ENCODE measurements at places on chromosomes 12 and 14.

- peak; percentile 33 for DNase-seq
Measured at GRCh38 chr12:30965613-30965985, 39.1 kb downstream of the TSPAN11 start.

DNA sequence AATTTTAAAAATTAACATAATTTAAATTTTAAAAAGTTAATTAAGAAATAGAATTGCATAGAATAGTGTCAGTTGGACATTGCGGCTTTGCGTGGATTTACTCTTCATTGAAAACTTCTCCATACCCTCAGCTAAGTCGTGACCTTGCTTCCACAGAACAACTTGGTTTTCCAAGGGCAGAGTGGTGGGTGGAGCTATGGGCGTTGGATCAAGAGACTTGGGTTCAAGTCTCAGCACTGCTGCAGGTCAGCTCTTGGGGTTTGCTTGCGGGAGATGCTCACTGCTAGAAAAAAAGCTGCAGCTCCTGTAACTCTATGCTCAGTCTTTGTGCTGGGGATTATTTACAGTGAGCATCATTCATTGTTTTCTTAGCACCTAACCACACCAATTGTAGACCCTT lies 133.7 kb downstream of the PRIMA1 start:
- no peak for DNase-seq

GRCh38 chr12:52203079-52203921 lies 11.5 kb upstream of the KRT80 start:
- peak; percentile 62 for DNase-seq

DNA sequence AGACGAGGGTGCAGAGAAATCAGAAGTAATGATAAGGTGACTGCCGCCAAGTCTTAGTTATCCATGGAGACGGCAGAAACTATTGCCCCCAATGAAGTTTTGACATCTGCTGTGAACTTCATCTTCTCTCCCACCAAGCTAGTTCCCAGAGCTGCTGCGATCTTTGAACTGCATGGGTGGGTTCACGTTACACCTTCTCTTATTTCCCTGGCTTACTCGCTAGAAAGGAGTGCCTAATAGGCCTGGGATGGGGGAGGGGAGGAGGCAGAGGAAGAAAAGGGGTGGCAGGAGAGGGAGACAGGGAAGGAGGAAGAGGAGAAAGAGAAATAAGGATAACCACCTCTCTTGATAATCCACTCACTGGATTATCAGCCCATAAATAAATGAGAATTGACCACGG lies 157.1 kb downstream of the NTF3 start:
- no peak for DNase-seq
